ENCODE measurements at places on chromosomes 2 and 18. TPM values are rescaled to one million over a fixed set of nuclear protein-coding genes. Genes with fewer than 3 reads are reported as not detected.

The SNTG2 gene
- 5.2 TPM for total RNA-seq

The IL1A gene
- 0.20 TPM for total RNA-seq

The SH2D6 gene
- total RNA-seq = not detected

- no peak for DNase-seq
These were observed 311.6 kb downstream of the DSC3 start for GRCh38 chr18:30730915-30731314.

DNA sequence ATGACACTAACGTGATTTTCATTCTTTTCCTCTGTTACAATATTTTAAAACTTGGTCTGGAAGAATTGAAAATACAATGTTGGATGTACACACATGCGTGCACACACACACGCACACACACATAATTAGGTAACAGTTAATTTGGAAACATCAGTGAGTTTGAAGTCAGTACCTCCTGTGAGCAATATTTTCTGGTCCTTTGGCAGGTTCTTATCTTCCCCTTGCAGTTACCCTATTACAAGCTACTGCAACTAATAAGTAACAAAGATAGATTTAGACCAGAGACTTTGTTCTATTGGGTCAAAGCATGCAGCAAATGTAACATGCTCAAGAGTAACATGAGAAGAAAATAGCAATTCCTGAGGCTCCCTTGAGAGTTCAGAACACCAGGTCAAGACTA lies 73.3 kb downstream of the ZNF385B start:
- DNase-seq = no peak

- DNase-seq = peak; percentile 70
These were observed 17.5 kb downstream of the NCAPH start for GRCh38 chr2:96353032-96353561.

DNA sequence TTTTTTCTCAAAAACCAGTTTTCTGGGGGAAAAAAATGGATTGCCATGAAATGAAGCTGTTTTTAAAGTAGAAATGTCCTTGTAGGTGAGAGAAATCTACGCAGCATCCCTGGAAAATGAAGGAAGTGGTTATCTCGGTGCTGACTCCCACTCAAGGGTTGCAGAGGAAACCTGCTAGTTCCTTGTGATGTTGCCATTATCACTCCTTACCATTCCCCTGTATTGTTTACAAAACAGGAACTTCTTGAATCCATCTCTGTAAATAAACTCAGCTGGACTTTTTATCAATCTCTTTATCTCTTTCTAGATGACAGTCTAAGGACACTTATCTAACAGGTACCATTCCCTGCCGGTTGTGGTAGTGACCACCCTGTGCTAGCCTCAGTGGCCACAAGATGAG lies 61.2 kb downstream of the FEZ2 start:
- DNase-seq = no peak

- DNase-seq = no peak
These were observed 87.6 kb downstream of the SEMA4F start for GRCh38 chr2:74741629-74742028.

DNA sequence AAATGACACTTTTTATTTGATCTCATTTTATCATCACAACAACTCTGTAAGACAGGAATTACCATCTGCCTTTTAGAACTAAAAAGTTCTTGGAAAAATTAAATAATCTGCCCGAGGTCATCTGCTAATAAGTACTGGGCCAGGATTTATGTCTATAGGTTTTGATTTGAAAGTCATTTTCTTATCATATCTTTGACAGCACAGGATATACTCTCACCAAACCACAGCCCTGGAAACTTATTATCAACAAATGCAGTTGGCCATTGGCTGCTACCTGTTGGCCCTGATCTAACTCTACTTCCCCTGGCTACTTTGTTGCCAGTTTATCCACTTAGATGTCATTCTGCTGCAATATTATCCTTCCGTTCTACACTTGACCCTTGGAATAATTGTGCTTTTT lies 354.6 kb downstream of the RAD51AP2 start:
- no peak for DNase-seq

DNA sequence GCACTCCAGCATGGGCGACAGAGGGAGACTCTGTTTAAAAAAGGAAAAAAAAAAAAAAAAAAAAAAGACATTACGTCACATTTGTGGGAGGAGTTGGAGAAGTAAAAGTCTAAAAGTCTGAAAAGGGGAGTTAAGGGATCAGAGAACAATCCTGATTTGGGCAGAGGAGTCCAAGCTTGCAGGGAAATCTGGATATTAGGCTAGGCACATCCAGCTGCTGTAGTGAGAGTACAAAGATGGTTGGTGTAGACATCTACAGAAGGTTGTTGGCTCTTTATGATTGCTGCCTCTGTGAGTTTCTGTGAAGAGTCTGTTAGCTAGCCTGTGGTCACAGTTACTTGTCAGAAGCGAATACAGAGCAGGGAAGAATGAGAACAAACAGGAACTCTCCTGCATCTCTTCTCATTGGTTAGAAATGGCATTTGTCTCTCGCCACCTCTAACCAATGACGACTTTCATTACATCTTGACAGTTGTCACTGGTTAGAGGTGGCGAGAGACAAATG lies 3.3 kb upstream of the OSBPL6 start:
- no peak for DNase-seq

Data from skin of body (tissue), 3 donors.